ENCODE measurements at places on chromosomes 16 and 17. TPM values are rescaled to one million over a fixed set of nuclear protein-coding genes. Genes with fewer than 3 reads are reported as not detected.
A peak's percentile ranks its signal among the peaks of the same experiment; 100 is the strongest.

DNA sequence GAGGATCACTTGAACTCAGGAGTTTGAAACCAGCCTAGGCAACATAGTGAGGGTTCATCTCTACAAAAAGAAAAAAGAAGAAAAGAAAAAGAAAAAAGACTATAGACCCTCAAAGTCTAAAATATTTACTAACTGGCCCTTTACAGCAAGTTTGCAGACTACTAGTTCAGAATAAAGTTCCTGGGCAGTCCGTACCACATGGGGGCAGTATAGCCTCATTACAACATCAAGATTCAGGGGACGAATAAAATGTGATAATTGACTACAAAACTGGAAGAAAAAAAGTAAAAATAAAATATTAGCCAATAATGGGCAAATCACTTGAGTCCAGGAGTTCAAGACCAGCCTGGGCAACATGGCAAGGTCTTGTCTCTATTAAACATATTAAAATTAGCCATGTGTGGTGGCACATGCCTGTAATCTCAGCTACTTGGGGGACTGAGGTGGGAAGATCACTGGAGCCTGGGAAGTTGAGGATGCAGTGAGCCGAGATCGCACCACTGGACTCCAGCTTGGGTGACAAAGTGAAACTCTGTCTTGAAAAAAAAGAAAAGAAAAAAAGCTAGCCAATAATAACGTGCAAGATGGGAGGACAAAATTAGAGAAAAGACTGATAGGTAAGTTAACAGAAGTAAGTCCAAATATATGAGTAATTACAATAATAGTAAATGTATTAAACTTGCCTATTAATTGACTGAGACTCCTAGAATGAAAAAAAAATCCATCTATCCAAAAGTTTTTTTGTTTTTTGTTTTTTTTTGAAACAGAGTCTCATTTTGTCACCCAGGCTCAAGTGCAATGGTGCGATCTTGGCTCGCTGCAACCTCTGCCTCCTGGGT, 129.4 kb upstream of the SEC14L1 start:
- H3K27me3 ChIP-seq: peaks cover 5% of the 10 kb centered on the region
- peaks cover 5% of the 10 kb centered on the region for H3K4me1 ChIP-seq
- no peak overlapping the region for H3K4me3 ChIP-seq
- H3K36me3 ChIP-seq: peaks cover 4% of the 10 kb centered on the region

GRCh38 chr16:2467528-2468232, 3.4 kb upstream of the NTN3 start:
- no peak overlapping the region for H3K27ac ChIP-seq
- H3K27me3 ChIP-seq: peaks cover 12% of the 10 kb centered on the region
- no peaks in the 10 kb centered on the region for H3K36me3 ChIP-seq
- DNase-seq: no peak
- peaks cover 9% of the 10 kb centered on the region for H3K4me1 ChIP-seq

AGRP gene
- not detected for total RNA-seq

- H3K27me3 ChIP-seq: no peaks in the 10 kb centered on the region
- no peak overlapping the region for H3K4me3 ChIP-seq
- no peak overlapping the region for H3K27ac ChIP-seq
- H3K36me3 ChIP-seq: peaks cover 6% of the 10 kb centered on the region
- no peak for DNase-seq
- peaks cover 33% of the 10 kb centered on the region for H3K4me1 ChIP-seq
These were observed 72.5 kb upstream of the BCAR1 start for GRCh38 chr16:75323933-75324332.

GRCh38 chr16:54928411-54929089, 2.1 kb upstream of the IRX5 start:
- peaks cover 25% of the 10 kb centered on the region for H3K4me1 ChIP-seq
- peak overlapping the region; percentile 94 for H3K4me3 ChIP-seq

GRCh38 chr16:26542198-26542597, 524.5 kb upstream of the C16orf82 start:
- no peaks in the 10 kb centered on the region for H3K27me3 ChIP-seq
- no peak overlapping the region for H3K27ac ChIP-seq
- H3K4me3 ChIP-seq: no peak overlapping the region
- DNase-seq: no peak
- no peaks in the 10 kb centered on the region for H3K36me3 ChIP-seq

CDH3 gene
- 0.42 TPM for total RNA-seq

GRCh38 chr17:5784791-5785190, 200.5 kb upstream of the NLRP1 start:
- peaks cover 4% of the 10 kb centered on the region for H3K36me3 ChIP-seq
- H3K27ac ChIP-seq: no peak overlapping the region
- H3K4me3 ChIP-seq: no peak overlapping the region

DNA sequence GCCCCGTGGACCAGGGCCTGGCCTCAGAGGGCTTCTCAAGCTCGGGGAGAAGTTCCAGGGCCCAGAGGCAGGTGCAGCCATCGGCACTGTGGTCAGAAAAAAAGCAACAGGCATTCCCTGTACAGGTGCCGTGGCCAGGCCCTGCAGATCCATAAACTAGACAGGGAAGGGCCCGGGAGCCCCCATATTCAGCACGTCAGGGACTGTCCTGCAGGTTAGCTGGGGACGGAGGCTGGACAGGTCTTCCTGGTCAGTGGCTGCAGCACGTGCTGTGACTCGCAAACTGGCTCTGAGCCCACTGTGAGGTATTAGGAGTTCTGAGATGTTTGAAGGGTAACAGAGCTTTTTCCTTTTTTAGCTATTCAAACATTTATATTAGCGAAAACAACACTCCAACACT, 15.0 kb upstream of the C16orf95 start:
- no peak for DNase-seq
- H3K27me3 ChIP-seq: no peaks in the 10 kb centered on the region
- H3K4me3 ChIP-seq: no peak overlapping the region
- peaks cover 5% of the 10 kb centered on the region for H3K4me1 ChIP-seq
- H3K36me3 ChIP-seq: peaks cover 2% of the 10 kb centered on the region
- H3K27ac ChIP-seq: peak overlapping the region; percentile 47

PERCC1 gene
- total RNA-seq: not detected

DNA sequence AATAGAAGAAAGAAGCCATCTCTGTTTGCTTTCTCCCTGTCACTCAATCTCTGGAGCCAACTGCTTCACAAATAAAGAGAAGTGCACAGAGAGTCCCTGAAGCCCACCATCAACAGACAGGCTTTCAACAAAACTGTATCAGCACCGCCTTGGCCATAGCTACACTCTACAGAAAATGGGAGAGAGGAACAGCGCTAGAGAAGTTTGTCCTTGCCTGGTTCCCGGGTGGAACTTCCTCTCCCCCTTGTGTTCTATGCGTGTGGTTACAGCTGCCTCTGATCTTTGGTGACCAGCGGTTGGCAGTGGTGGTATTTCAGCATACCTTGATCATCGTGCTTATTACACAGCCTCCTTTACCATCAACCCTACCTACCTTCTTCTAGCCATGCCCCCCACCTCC, 91.4 kb upstream of the CCL2 start:
- H3K4me1 ChIP-seq: no peaks in the 10 kb centered on the region
- H3K4me3 ChIP-seq: no peak overlapping the region
- H3K36me3 ChIP-seq: peaks cover 3% of the 10 kb centered on the region

ZP2 gene
- not detected for total RNA-seq

GRCh38 chr17:29577001-29577370, 8.5 kb downstream of the TP53I13 start:
- H3K36me3 ChIP-seq: no peaks in the 10 kb centered on the region
- H3K27ac ChIP-seq: no peak overlapping the region
- H3K27me3 ChIP-seq: no peaks in the 10 kb centered on the region

- H3K4me1 ChIP-seq: peaks cover 35% of the 10 kb centered on the region
- peaks cover 4% of the 10 kb centered on the region for H3K36me3 ChIP-seq
- no peak for DNase-seq
These were observed 3.2 kb downstream of the SMURF2 start for GRCh38 chr17:64658931-64659330.

EFCAB13 gene
- total RNA-seq: 6.8 TPM

- H3K27ac ChIP-seq: no peak overlapping the region
- no peak overlapping the region for H3K4me3 ChIP-seq
- H3K27me3 ChIP-seq: peaks cover 23% of the 10 kb centered on the region
- no peaks in the 10 kb centered on the region for H3K4me1 ChIP-seq
- peaks cover 2% of the 10 kb centered on the region for H3K36me3 ChIP-seq
These were observed 43.3 kb downstream of the SALL1 start for GRCh38 chr16:51107742-51108141.

GRCh38 chr17:60372790-60373483, 19.0 kb downstream of the USP32 start:
- no peak overlapping the region for H3K27ac ChIP-seq
- no peaks in the 10 kb centered on the region for H3K27me3 ChIP-seq
